ENCODE measurements at places on chromosomes 2 and 18.
A peak's percentile ranks its signal among the peaks of the same experiment; 100 is the strongest.

DNA sequence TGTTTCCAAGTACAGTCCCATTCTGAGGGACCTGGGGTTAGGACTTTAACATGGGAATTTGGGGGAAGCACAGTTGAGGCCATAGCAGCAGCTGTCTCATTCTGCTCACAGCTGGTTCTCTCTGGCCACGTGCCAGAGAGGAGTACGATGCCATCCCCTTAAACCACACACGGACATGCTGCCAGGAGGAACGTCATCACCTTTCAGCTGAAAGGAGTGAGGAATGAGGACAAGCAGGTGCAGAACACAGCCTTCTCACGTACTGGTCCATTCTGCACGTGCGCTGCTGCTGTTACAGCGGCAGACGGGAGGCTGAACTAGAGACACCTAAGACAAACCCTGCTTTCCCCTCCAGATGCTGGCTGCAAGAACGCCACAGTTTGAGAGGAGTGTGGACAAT is 33.5 kb downstream of the ODC1 start:
- DNase-seq, result no peak

DNA sequence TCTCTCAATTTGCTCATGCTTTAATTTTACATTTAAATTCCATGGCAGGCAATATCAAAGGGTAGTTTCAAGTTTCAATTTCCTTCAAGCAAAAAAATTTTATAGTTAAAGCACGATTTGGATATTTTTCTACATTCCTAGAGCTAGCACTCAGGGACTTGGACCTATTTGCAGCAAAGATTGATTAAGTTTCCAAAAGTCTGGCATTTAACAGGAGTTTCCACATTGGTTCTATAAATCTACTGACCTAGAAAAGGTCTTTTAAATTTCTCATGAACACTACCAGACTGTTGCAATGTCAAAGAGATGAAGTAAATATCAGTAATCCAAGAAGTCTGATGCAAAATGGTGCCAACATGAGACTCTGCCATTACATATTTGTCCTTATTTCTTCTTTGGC is 253.7 kb upstream of the LINC00305 start:
- no peak for DNase-seq

DNA sequence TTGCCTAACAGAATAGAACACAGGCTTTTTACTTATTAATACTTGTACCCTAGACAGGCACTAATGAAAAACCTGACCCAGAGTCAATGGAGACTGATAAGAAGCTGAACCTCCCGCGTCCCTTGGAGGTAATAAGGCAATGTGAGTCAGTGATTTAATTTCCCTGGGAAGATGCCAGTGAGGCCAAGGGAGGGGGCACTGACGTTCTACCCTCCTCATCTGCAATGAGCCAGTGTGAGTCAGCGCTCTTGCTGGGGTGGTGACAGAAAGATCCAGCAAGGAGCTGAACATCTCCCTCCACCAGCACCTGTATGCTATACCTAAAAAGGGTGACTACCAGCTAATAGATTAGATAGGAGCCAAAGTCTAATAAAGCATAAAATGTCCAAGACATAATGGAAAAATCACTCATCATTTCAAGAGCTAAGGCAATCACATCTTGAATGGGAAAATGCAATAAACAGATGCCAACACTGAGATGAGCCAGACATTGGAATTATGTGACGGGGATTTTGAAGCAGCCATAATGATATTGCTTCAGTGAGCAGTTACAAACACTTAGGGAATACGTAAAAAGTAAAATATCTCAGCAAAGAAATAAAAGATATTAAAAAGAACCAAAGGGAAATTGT is 116.9 kb downstream of the TPGS2 start:
- DNase-seq, result no peak

GRCh38 chr18:69906765-69907164 is 40.9 kb downstream of the CD226 start:
- DNase-seq, result no peak

GRCh38 chr2:134460583-134460998 is 206.7 kb downstream of the MGAT5 start:
- DNase-seq, result peak; percentile 40

DNA sequence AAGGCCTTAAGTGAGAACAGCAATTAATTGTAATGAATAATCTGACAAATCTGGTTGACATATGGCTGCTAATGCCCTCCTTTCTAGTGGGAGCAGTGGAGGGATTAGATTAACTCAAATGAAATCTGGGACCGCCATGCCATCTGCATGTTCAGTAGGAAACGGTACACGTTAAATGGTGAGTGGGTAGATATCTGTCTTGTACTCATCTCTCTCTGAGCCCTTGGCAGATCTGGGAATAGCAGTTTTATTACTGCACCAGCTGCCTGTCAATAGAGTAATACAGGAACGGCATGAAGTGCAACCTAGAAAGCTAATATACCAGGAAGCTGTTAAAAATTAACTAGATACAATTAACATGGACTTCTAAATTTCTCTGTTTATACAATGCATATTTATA is 258.8 kb downstream of the GPD2 start:
- DNase-seq, result no peak

GRCh38 chr2:48218169-48218568 is 311.8 kb upstream of the STON1 start:
- no peak for DNase-seq

GRCh38 chr2:177143444-177143843 is 69.2 kb upstream of the HNRNPA3 start:
- DNase-seq, result no peak

- DNase-seq, result no peak
These were observed 17.1 kb upstream of the B3GNT2 start for GRCh38 chr2:62178741-62179271.

GRCh38 chr2:194815475-194815874 is 841.6 kb upstream of the SLC39A10 start:
- no peak for DNase-seq

- no peak for DNase-seq
These were observed 346.6 kb upstream of the PKDCC start for GRCh38 chr2:41701231-41701630.

All from K562 (cell line).